SJSA1 (cell line): ENCODE measurements at places on chromosomes 3 and 15. TPM values are rescaled to one million over a fixed set of nuclear protein-coding genes. Genes with fewer than 3 reads are reported as not detected.

GRCh38 chr3:39232859-39233258 is 40.5 kb upstream of the XIRP1 start:
- no peak for DNase-seq

GRCh38 chr3:125010393-125010792 is 45.4 kb downstream of the HEG1 start:
- no peak for DNase-seq

Gene RHOA
- 490 and 775 TPM in 2 replicates for total RNA-seq

DNA sequence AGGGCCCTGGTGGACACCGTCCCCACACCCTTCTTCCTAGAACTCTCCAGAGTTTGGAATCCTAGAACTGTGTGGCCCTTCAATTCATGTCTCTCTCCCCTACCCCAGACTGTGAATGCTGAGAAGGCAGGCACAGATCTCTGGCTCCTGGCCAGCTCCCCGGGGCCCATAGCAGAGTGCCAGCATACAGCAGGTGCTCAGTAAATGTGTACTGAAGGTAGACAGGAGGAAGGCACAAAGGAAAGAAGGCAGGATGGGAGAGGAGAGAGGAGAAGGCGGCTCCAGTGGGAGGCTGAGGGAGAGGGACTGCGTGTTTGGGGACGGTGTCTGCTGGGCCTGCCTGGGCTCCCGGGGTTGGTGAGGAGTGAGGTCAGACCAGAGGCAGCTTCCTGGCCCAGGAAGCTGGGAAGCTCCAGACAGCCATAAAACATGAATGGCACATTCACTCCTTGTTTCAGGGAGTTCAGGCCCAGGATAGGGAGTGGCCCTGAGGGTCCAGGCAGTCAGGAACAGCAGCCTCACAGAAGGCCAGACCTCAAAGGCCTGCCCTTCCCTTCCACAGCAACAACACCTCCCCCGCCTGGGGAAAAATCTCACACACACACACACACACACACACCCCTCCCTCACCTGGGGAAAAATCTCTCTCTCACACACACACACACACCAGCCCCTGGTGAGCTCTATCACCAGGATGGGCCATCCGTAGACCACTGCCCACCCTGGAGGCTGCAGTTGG is 137.1 kb upstream of the PRR20G start:
- peak; percentile 12 for DNase-seq

DNA sequence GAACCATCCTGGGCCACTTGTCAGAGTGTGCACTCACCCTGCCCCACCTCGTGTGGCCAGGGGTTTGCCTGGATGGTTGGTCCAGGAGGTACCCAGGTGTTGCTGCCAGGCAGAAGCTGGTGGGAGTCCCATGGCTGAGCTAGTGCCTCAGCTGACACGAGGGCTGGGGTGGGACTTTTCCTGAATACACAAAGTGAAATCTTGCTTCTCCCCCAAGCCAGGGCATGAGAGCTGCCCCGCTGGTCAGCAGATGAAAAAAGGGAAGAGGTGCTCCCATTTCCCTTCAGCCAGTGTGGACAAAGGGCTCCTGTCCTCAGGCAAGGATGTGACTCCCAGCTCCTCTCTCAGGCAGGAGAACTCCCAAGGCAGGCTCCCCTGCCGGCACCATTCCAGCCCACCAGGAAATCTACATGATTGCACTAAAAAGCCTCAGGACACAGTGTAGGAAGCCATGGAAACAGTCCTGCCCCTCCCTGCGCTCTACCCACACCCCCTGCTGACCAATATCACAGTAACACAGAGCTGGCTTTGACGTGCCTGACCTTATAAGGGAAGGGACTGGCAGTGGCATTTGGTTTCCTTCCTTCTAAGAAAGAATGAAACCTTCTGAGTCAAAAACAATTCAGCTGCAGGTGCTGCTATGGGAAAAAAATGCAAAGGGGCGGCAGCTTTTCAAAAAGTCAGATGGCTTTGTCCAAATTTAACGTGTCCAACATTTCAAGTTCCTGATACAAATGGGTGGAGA is 33.9 kb downstream of the MYO5C start:
- peak; percentile 87 for DNase-seq

GRCh38 chr3:142898346-142899213 is 9.7 kb upstream of the PCOLCE2 start:
- no peak for DNase-seq

DNA sequence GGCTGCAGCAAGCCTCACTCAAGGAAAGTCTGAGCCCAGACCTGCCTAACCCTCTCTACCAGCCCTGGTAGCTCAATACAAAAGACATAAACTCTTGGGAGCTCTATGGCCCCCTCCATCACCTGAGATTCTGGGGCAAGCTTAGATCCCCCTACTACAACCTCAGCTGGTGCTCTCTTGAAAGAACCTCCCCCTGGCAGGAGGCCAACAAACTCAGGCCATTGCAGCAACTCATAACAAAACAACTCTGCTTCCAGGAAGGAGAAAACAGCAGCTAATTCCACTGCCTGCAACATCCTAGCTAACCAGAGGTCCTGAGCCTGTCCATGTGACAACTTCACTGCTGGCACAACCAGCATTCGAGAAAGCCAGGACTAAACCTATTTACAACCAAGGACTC is 169.2 kb downstream of the ROBO1 start:
- DNase-seq: no peak

GRCh38 chr3:45116350-45116749 is 29.8 kb downstream of the CDCP1 start:
- no peak for DNase-seq

Gene PAQR5
- 7.2 and 10.5 TPM in 2 replicates for total RNA-seq

- no peak for DNase-seq
These were observed 66.4 kb downstream of the B3GALNT1 start for GRCh38 chr3:161038725-161039124.

DNA sequence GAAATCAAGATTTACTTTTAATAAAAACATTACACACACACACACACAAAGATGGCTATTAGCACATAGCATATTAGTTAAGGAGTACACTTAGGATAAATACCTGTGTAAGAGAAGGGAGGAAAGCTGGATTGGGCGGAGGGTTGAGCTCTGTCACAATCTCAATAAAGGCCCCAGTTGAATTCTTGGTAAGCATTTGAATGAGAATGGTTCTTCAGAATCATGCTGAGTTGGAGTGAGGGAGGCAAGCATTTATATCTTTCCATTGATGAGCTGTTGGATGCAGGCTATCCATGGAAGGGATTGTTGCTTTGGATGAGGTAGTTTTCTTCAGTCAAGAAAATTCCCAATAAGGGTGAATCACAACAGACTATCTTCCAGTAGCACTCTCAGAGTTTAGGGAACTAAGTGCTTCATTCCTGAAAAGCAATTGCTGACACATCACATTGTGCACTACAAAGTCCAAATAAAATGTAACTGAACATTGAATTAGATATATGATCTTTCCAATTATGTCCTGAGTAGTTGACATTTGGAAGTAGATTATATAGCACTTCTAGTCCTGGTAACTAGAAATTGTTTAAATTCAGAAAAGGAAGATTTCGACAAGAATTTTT is 95.7 kb downstream of the SUCNR1 start:
- DNase-seq: no peak

- no peak for DNase-seq
These were observed 31.8 kb upstream of the RARB start for GRCh38 chr3:25396251-25396650.

Gene IRAK2
- 2.8 and 4.7 TPM in 2 replicates for total RNA-seq

- DNase-seq: no peak
These were observed 23.1 kb downstream of the SRPRB start for GRCh38 chr3:133828576-133829309.

DNA sequence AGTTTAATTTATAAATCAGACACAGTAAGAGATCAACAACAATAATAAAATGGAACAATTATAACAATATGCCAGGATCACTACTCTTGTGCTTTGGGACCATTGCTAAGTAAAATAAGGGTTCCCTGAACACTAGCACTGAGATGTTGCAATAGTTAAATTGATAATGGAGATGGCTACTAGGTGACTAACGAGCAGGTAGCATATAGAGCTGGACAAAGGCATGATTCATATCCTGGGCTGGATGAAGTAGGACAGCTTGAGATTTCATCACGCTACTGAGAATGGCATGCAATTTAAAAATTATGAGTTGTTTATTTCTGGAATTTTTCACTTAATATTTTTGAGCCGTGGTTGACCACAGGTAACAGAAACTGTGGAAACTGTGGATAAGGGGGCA is 20.7 kb upstream of the MYZAP start:
- no peak for DNase-seq

DNA sequence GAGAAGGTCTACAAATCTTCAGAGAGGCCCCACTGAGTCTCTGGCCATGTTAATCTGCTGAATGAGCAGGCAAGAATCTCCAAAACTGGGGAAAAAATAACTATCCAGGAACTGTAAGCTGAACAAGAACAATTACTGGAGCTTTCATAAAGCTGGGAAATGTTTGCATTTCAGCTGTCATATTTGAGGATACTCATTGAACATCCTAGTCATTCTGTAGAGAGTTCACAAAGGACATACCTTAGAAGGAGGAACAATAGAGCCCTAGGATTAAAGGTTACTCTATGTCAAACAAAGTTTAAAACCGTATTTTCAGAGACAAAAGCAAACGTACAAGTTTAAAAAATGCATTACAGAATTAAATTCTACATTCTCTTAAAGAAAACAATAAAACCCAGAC is 257.5 kb downstream of the SCAPER start:
- no peak for DNase-seq

- no peak for DNase-seq
These were observed 383.3 kb upstream of the ROBO2 start for GRCh38 chr3:76656531-76657070.

DNA sequence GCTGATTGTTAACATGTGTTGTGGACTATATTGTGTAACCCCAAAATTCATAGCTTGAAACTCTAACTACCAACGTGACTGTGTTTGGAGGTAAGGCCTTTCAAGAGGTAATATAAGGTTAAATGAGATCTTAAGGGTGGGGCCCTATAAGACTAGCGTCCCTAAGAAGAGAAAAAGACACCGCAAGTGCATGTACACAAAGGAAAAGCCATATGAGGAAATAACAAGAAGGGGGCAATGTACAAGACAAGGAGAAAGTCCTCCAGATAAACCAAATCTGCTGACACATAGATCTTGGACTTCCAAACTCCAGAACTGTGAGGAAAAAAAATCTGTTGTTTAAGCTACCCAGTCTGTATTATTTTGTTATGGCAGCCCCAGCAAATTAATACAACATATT is 8.6 kb downstream of the DMXL2 start:
- no peak for DNase-seq

DNA sequence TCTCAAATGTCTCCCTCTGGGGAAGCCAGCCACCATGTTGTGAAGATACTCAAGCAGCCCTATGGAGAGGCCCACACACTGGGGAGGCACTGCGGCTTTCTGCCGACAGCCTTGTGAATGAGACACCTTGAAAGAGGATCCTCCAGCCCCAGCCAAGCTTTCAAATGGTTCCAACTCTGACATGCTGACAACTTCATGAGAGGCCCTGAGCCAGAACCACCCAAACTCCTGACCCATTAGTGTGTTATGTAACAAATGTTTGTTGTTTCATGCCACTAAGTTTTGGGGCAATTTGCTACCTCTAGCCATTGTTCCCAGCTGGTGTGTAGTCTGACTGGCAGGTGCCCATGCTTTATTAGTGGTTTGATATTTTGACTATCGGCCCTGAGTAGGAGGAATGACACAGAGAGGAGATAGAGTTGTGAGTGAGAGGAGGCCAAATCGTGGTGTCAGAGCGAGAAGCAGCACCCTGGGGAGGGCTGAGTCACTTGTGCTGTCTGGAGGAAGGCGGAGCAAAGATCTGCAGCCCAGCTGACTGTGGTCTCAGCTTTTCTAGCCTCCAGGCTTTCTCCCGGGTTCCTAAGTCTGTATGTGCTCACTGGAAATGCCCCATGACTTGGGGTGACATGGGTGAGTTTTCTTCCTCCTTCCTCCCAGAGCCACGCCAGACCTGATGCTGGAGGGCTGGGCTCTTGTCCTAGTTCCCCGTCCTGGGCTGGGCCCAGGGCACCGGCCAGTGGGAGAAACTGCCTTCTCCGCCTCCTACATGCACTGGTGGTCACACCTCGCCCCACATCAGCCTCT is 56.7 kb upstream of the BLM start:
- peak; percentile 58 for DNase-seq

DNA sequence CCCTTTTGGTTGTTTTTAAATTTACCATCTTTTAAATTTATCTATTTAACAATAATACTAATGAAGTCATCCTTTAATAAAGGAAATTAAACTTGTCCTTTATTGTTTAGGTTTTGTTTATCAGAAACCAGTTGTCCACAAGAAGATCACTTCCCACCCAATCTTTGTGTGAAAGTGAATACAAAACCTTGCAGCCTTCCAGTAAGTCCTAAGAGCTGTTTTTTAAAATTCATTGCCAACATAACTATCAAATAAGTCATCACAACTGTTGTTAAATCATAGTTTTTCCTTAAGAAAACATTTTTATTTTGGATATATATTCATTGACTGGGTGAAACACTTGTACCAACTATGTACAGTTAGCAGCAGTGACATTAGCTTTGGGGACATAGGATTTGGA is 59.4 kb downstream of the CALML4 start:
- DNase-seq: no peak

GRCh38 chr15:39908186-39908585 is 11.9 kb downstream of the GPR176 start:
- no peak for DNase-seq

GRCh38 chr3:156236556-156237260 is 116.3 kb downstream of the KCNAB1 start:
- no peak for DNase-seq

Gene CCDC54
- total RNA-seq: not detected in 2 replicates
